ENCODE measurements at places on chromosomes 7 and 10.

- peak; percentile 65 for DNase-seq
Measured at GRCh38 chr7:157432541-157432956, 95.7 kb downstream of the DNAJB6 start.

GRCh38 chr7:14242175-14242574, 252.7 kb upstream of the ETV1 start:
- DNase-seq = no peak

GRCh38 chr10:82736305-82736704, 861.3 kb downstream of the NRG3 start:
- no peak for DNase-seq

GRCh38 chr7:13115855-13116254, 428.4 kb downstream of the ARL4A start:
- DNase-seq = no peak

DNA sequence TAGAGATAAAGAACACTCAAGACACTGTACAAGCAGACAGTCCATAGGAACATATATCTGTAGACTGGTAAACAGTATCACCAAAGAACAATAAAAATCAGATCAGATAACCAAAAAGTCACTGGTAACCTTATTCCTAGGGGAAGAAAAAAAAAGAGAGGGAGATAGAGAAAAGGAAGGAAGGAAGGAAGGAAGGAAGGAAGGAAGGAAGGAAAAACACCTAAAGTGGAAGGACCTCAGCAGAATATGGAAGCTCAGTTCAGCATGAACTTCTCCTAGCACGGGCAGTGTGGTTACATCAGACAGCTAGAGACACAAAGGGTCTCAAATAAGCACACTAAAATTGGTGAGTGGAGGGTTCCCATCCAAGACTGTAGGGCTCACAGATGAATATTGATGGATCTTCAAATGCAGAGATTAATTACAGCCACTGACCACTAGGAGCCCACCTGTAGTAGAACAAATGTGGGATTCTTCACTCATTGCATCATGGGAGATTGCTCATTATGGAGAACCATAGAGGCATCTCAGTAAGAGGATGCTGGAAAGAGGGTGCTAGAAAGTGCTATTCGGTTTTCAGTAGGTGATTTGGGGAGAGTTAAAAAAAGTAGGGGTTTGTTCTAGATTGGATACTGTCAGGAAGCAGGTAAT, 293.4 kb upstream of the C7orf33 start:
- DNase-seq = no peak

- DNase-seq = peak; percentile 73
Measured at GRCh38 chr10:77756319-77757232, 119.0 kb upstream of the KCNMA1 start.

- DNase-seq = no peak
Measured at GRCh38 chr7:30451539-30452279, 26.9 kb downstream of the NOD1 start.

DNA sequence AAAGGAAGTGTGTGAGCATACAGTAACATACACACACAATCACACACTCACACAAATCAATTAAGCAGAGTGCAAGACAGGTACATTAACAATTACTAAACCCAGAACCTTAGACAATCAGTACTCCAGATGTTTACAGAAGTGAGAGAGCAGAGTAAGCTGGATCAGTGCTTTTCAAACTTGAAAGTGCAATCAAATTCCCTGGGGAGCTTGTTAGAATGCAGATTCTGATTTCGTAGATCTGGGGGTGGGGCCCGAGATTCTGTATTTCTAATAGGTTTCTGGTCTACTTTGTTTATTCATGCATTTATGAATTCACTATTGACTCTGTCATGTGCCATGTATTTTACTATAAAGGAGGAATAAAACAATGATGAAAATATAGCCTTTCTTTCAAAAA, 179.6 kb upstream of the PHYHIPL start:
- DNase-seq = no peak

- no peak for DNase-seq
Measured at GRCh38 chr7:75795831-75796285, 17.7 kb downstream of the CCL24 start.

GRCh38 chr7:98196706-98197605, 14.3 kb upstream of the BHLHA15 start:
- DNase-seq = no peak

DNA sequence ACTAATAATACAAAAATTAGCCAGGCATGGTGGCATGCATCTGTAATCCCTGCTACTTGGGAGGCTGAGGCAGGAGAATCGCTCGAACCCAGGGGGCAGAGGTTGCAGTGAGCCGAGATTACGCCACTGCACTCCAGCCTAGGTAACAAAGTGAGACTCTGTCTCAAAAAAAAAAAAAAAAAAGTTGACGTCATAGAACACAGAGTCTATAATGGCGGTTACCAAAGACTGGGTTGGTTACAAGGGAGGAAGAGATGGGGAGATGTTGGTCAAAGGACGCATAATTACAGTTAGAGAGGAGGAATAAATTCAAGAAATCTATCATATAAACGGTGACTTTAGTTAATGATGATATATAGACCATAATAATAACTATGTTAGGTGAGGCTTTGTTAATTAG, 309.7 kb upstream of the HGF start:
- DNase-seq = no peak

- DNase-seq = no peak
Measured at GRCh38 chr10:25465582-25466372, 291.0 kb downstream of the GPR158 start.

- peak; percentile 59 for DNase-seq
Measured at GRCh38 chr7:31776616-31777015, 89.6 kb downstream of the PPP1R17 start.

DNA sequence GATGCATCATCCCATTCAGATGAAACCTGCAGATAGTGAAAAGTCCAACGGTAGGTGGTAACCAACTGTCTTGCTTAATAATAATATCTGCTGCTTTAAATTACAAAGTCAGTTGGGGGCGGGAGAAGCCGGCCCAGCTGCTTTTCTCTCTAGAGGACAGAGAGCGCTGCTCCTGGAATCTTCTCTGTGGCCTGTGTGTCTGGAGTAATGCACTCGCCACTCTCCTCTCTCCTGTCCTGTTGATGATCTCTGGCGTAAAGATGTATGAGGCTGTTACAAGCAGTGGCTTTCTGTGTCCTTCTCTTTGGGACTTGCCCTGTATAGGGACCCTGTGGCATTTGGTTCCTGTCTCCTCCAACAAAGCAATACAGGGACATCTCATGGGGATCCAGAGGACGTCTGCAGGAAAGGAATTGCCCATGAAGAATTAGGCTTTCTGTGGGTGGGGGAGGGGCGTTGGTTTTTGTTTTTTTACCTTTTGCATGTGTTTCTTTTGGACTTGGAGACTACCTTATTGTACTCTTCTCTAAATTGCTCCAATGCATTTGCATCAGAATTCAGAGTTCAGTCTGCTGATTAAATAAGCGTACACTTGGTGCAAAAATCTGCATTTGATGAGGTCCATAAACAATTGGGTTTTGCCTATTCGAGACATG, 231.6 kb downstream of the CELF2 start:
- no peak for DNase-seq

GRCh38 chr7:104358446-104359132, 30.2 kb downstream of the LHFPL3 start:
- DNase-seq = no peak

DNA sequence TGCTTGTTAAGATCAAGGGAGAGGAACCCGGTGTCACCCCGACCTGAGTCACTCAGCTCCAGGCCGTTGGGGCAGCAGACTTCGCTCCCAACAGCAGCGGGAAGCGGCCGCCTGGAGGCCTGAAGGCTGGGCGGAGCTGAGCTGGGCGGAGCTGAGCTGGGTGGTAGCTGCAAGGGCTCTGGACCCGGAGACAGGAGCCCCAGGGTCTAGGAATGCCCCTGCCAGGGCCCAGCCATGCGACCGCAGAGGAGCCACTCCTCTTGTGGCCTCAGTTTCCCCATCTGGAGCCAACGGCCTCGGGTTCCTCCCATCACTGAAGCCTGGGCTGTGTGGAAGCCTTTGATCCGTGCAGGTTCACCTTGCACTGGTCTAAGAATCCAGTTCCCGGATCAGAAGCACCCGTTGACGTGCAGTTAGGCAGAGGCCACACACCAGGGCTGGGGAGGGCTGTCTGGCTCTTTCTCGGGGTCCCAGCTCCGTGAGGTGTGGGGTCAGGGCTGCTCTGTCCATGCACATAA, 21.9 kb upstream of the DPYSL4 start:
- DNase-seq = no peak

- no peak for DNase-seq
Measured at GRCh38 chr10:64196638-64197315, 675.6 kb downstream of the REEP3 start.

DNA sequence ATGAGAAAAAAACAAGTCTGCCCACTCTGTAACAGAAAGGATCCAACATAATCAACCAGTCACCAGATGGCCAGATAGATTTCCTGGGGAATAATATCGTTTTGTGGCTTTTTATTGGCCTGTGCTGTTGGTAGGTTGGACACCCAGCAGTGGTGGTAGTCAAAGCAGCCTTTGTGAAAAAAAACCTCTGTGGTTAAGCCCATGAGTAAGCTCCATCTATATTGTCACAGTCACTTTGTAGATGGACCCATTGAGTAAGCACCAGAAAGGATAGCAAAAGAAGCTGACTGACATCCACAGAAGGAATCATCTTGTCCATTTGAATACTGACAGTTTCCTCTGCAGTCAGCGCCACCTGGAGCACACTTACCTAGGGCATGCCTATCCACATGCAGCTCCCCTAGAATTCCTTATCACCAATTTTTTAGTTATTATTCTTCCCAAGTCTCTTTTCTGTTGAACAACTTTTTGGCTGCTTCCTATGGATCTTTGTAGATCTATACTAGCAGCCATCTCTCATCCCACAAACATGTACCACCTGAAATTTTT, 96.9 kb downstream of the IQUB start:
- no peak for DNase-seq

DNA sequence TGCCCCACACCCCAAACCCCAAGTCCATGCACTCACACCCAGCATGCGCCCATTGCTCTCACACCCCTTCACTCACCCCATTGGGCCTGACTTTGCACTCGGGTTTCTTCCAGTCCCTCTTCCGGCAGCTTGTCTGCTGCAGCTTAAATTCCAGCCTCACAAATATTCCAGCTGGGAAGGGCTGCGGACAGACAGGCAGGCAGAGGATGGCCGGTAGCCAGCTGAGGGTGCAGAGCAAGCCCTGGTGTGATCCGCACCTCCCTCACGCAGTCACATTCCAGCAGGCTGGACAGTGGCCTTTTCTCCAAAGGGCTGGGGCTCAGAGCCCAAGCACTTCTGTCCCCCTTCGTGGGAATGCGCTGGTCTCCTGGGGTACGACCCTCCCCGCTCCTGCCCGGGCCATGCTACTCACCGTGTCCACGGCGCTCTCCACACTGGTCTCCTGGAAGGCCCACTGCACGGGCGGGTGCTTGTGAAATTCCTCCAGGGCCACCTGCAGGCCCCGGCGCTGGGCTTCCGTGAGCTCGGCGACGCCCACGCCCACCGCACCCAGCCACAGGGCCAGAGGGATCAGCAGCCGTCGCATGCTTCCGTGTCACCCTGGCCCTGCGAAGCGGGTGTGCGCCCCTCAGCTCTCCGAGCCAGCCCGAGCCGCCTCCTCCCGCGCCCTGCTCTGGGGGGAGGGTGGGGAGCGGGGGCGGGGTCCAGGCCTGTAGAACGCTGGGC, 1.2 kb downstream of the RARRES2 start:
- DNase-seq = no peak

DNA sequence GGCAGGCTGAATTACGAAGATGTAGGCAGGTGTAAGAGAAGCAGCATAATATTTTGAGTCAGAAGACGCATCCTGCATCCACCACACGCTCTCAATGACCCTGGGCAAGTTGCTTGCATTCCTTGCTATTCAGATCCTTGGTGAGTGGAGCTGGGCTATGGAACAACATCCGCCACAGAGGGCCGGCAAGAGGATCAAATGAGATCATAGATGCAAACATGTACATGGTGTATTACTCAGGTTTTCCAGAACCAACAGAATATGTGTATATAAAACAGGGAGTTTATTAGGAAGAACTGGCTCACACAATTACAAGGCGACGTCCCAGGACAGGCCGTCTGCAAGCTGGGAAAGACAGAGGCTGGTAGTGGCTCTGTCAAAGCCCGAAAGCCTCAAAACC, 51.5 kb downstream of the ADAM12 start:
- DNase-seq = no peak

DNA sequence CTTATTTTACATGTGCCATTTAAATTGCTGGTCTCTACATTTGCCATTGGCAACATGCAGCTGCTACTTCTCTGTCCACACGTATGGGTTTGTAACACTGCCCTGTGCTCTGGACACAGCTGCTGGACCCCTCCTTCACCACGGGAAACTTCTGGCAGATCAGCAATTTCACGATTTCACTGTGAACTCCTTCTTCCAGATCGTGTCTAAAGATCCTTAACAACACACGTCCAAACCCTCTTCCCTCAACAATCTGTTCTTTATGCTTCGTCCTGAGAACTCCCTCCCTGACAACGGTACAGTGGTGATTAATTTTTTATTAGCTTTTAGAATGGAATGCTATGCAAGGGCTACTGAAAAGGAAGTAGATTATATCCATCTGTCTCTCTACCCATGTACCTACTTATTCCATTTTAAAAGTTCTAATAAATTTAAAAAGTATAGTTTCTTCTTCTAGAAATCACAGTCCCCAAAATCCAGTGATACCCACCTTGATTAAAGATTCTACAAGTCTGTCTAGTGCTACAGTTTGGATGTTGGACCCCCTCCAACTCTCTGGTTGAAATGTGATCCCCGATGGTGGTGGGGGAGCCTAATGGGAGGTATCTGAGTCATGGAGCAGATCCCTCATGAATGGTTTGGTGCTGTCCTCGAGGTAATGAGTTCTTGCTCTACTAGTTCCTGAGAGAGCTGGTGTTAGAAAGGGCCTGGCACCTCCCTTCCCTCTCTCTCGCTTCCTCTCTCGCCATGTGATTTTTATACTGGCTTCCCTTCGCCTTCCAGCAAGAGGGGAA, 81.0 kb downstream of the KIAA1549 start:
- no peak for DNase-seq

DNA sequence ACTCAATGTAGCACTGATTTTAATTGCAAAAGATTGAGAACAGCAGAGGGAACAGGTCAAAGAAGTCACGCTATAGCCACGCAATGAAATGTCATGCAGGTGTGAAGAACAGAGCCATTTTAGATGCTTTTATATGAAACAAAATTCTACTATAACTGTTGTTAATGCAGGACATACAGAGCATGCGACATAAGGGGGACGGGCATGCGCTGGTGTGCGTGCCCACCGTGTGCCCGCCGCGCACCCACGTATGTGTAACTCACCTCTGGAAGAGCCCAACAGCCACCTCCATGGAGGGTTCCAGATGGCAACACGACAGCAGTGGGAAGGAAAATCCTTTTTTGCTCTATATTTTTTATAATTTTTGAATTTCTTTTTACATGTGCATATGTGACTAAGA, 410.0 kb upstream of the RNF32 start:
- no peak for DNase-seq

DNA sequence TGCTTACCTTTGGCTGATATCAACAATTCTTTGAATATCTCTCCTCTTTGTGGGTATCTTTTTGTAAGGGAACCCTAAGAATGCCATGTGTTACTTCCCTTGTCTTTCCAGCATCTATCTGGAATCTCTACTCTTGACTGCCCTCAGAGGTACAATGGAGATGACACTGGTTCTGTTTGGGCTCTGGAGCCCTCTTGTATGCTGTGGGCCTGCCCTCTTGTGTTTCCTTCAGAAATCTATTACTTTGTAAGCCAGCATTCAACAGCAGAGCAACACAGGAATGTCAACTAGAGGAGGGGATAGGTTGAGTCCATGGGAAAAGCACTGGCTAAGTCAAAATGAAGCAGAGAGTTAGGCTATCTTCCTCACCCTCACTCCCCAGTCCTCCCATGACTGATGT, 142.3 kb downstream of the XPNPEP1 start:
- no peak for DNase-seq

Data from epithelial cell of esophagus (primary cell).